ENCODE measurements at places on chromosomes 11 and 22. TPM values are rescaled to one million over a fixed set of nuclear protein-coding genes. Genes with fewer than 3 reads are reported as not detected.

- no peak for DNase-seq
Measured at GRCh38 chr11:99567334-99567956, 546.7 kb downstream of the CNTN5 start.

The C11orf42 gene
- not detected for total RNA-seq

DNA sequence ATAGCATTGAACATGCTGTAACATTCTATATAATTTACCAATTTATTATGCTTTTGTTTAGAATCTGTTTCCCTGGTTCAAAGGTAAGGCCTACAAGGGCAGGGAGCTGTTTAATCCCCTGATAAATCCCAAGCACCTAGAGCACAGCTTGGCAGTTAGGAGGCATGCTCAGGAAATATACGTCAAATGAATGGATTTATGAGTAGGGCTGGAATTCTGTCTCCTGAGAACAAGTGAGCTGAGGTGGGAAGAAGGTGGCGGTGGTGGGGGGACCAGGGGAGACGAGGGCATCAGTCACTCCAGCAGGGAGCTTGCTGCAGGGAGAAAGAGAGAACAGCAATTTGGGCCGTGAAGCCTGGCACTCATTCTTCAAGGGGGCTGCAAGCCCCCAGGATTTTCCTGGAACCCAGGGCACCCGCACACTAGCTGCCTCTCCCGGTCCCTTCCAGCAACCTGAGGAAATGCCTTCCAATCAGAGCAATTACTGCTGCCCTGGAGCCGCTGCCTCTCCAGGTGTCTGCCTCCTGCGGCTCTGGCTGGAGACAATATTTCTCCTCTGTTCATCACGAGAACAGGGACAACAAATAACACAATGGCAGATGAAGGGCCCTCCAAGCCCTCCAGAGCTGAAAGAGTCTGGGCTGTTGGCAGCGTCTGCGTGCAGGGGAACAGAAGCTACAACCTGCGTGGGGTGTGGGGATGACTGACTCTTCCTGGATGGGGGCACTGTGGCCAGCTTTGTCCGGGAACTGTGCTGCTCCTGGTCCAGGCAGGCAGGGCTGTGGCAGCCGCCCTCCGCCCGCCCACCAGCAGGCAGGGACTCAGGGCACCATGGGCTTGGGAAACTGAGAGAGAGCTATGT, 233.4 kb downstream of the ST3GAL4 start:
- no peak for DNase-seq

- peak; percentile 41 for DNase-seq
Measured at GRCh38 chr22:19178065-19178656, 375 bp downstream of the SLC25A1 start.

The NOX4 gene
- 0.24 TPM for total RNA-seq

- DNase-seq: no peak
Measured at GRCh38 chr22:26457661-26458272, 25.8 kb downstream of the HPS4 start.

GRCh38 chr11:60786811-60787567, 1.9 kb downstream of the MS4A10 start:
- peak; percentile 78 for DNase-seq

DNA sequence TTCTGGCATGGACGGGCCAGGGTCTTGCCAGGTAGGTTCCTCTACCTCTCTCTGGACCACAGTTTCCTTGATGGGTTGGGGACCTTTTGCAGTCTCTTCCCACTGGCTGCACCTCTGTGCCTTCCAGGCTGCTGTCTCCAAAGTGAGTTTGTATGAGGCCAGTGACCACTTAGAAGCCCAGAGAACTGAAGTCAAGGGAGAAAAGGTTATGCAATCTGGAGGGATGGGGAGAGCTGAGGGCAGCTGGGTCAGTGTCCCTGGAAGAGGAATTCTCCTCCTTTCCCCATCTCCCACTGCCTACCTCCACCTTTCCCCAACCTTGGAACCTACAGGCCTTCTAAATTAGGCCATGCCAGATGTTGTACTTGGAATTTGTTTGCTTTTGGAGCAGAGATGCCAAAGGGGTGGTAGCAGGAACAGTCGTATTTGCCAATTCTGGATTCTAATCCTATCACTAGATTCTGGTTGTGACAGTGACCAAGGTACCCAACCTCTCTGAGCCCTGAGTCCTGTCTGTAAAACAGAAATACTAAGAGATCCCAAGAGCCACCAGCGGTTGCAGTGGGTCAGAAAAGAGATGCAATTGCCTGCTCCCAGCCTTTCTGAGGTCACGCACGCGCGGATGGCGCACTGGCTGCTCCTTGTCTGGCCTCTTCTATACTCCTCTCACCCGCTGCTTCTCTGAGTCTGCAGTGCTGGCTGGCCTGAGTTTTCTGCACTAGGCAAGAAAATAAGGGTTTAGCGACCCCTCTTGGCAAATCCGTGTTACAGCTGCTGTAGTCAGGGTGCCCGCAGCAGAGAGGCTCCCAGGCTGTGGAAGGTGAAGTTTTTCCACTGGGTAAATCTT, 10.7 kb upstream of the ACCSL start:
- DNase-seq: peak; percentile 73

The MEI1 gene
- total RNA-seq: not detected

GRCh38 chr11:34145847-34146381, 40.5 kb downstream of the NAT10 start:
- no peak for DNase-seq

DNA sequence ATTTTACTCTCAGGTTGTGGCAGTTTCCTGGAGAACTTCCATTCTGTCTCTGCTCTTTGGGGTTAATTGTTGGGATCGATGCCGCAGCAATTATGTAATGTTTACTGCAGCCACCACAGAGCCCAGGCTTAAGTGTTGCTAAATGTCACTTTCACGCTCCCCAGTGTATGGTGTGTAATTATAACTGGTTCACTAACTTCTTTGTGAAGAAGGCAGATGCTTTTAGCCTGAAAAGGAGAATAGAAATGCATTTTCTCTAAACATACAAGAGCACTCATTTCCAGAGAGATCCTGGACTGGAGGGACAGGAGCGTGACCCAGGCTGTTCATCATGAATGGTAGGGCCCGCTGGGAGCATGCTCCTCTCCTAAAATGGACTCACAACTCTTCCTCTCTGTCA, 132.2 kb upstream of the PLET1 start:
- no peak for DNase-seq

DNA sequence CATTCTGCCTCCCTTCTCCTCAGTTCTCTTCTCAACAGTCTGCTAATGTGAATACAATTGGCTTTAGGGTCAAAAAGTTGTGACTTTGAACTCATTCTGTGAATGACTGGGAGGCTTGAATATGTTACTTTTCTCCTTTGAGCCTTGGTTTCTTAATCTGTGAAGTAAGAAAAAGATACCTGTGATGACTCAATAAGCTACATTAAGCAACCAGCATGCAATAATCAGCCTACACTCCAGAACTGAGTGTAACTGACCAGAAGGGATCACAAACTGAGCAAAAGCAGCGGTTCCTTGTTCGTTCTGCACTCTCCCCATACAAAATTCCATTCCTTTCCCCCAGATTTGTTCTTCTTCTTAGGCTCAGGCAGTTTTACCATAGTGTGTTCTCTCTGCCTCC, 23.4 kb downstream of the ZNF202 start:
- DNase-seq: no peak

The PVALB gene
- total RNA-seq: not detected

The SCGB1A1 gene
- total RNA-seq: not detected

DNA sequence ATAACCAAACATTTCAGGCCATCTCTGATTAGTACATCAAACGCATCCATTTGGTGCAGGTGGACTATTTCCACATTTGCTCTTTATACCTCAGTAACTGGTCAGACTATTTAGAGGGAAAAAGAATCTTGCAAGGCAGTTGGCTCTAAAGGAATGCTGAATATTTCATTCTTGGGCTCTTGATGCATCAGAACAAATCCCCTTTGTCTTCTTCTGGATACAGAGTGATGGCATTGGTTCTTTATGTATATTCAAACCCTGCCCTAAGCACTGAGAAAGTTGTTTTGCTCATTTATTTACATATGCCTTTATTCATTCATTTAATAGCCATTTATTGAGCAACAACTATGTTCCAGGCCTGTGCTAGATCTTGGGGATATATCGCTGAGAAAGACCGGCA, 31.1 kb upstream of the RAB30 start:
- DNase-seq: no peak

- no peak for DNase-seq
Measured at GRCh38 chr11:108824545-108824944, 159.7 kb downstream of the DDX10 start.

GRCh38 chr11:132858223-132858622, 674.1 kb downstream of the OPCML start:
- peak; percentile 47 for DNase-seq

The MMP27 gene
- total RNA-seq: not detected

DNA sequence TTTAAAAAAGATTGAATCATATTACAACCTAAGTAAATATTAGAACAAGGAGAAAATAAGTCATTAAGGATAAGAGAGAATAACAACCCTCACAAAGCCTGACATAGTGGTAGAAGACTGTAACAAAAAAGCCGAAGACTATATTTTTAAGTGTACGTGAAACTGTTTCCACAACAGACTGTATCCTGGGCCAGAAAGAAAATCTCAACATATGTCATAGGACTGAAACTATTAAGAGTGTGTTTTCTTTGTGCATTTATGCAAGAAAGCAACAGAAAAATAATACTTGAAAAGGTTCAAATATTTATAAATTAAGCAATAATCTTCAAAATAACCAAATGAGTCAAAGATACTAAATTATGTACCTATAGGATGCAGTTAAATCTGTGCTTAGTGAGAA, 309.8 kb downstream of the CASP12 start:
- DNase-seq: no peak

The GRIA4 gene
- total RNA-seq: not detected

The SGSM1 gene
- not detected for total RNA-seq

DNA sequence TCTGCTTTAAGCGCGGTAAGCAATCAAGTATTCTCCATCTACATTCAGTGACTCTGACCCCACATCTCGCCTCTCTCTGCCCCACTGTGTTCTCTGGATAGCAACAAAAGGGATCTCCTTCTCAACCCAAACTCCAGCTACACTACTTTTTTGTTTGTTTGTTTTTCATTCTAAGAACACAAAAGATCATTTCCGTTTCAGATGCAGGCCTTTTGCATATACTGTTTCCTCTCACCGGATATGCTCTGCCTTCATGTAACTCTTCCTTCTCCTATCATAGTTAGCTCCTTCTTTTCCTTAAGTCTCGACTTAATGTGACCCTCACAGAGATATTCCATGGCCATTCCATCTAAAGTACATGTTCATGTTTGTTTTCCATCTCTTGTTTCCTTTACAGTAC, 179.8 kb upstream of the MTMR2 start:
- DNase-seq: no peak

- no peak for DNase-seq
Measured at GRCh38 chr11:61701242-61701886, 21.2 kb downstream of the DAGLA start.

DNA sequence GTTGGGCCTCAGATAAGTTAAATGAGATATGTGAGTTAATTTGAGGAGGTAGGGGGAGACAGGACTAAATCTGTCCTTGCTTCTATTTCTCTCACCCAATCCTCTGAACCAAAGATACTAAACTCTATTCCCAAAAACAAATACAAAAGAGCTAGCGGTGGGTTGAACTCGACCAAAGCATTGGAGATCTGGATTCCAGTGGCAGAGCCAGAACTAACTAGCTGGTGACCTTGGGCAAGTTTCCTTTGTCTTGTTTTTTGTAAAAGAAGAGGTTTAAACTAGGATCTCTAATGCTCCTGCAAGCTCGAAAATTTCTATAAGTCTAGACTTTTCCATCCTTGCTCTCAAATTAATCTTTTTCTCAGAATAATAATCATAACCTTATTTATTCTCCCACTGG, 1.5 kb downstream of the ME3 start:
- no peak for DNase-seq

The SLC29A2 gene
- total RNA-seq: 1.4 TPM

The RIN1 gene
- 38.8 TPM for total RNA-seq

The PPP1CA gene
- 300 TPM for total RNA-seq

The KRTAP5-11 gene
- not detected for total RNA-seq

The APOL2 gene
- total RNA-seq: 25.6 TPM

DNA sequence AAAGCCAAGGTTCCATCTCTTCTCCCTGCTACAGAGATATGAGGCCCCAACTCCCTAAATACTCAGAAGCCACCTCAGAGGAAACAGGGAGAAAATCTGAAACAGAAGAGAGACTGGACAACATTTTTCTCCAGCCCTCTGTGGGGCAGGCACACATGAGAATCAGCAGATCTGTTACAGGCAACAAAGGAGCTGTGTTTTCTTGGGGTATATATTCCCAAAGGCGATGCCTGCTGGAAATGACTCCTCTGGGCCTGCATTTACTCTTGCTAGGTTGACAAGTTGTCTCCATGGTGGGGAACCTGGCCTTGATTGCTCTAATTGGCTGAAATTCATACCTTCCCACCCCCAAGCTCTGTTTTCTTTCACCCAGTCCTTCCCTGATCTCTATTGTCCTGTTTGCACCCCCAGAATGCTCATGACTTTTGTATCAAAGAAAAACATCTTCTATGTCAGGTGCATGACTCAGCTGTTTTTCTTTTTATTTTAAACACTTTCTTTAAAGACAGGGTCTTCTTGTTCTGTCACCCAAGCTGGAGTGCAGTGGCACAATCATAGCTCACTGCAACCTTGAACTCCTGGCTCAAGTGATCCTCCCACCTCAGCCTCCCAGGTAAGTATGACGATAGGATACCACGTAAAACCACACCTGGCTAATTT, 23.5 kb upstream of the P2RY6 start:
- no peak for DNase-seq

DNA sequence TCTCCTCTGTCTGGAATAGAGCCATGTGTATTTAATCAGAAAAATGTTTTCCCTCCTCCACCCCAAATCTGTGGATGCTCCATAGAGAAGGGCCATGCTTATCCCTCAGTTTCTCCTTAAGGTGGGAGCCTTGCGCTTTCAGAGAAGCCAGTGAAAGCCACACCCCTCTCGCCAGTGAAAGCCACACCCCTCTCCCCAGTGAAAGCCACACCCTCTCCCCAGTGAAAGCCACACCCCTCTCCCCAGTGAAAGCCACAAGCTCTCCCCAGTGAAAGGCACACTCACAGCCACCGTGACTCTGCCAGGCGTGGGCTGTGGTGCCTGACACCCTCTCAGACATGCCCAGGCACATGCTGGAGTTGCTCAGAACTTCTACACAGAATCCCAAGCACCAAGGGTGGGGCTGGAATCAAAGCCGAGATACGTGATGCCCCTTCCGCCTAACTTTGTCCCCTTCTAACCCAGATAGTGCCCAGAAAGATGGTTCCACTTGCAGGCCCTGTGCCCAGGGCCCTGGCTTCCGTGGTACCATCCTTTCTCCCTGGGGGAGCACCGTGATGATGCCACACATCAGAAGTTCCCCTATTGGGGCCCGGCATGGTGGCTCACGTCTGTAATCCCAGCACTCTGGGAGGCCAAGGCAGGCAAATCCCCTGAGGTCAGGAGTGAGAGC, 16.5 kb upstream of the PRR5 start:
- peak; percentile 62 for DNase-seq

- DNase-seq: no peak
Measured at GRCh38 chr22:35834061-35834460, 116.4 kb downstream of the APOL5 start.

The POU2AF2 gene
- total RNA-seq: not detected

Measured in RPMI7951 (cell line).